ENCODE measurements at places on chromosomes 5 and 9.

GRCh38 chr5:169778622-169779596 lies 141.8 kb downstream of the DOCK2 start:
- no peak for DNase-seq

DNA sequence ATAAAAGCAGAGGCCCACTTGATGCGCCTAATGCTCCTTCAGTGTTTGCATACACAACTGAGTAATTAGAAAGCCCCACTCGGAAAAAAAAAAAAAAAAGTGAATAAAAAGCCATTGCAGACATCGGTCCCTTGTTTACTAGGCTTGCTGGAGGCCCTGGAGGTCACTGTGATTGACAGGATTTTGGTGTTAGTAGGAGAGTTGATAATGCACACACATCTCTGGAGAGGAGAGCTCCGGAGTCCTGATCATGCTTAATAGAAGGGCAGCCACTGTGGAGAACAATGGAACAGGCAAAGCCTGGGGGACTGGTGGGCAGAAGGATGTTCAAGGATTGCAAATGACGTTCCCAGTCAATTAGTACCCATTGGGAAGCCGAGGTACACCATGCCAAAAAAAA lies 152.5 kb downstream of the EFNA5 start:
- DNase-seq, result no peak

DNA sequence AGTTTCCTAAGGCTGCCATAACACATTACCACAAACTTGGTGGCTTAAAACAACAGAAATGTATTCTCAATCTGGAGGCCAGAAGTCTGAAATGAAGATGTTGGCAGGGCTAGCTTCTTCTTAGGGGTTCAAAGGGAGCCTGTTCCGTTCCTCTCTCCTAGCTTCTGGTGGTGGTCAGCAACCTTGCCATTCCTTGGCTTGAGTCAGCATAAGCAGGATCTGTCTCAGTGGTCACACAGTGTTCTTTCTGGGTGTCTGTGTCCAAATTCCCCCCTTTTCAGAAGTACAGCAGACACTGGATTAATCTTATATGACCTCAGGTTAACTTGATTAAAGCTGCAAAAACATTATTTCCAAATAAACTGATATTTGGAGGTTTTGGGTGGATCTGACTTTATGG lies 2.1 kb upstream of the OSMR start:
- DNase-seq, result no peak

DNA sequence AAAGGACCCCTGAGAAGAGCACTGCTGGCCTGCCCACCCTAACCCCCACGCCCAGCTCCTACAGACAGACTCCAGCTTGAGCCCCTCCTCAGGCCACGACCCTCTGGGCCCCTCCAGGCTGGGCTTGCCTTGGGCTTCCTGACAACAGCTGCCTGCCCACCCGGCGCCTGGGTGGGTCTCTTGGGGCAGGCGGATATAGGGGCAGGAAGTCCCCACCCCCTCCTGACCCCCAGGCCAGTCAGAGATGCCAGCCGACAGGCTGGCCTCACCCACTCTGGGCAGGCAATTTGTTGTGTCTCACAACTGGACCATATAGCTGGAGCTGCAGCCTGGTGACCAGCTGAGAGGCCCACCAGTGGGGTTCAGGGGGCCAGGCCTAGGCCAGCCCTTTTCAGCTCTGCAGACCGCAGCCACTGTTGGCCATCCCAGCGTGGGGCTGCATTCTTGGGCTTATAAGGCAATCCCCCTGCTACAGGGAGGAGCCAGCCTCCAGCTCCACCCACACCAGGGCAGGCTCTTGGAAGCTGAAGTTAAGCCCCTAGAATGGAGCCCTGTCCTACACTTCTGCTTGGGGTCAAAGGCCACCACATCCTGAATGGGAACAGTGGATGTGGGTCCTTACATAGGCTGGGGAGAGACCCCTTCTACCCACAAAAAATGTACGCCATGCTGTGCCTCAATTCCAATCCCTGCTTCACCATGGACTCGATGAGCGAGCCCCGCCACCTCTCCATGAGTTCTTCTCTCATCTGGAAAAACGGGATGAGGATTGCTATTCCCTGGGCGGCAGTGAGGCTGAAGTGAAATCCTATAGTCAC lies 2.0 kb downstream of the PDLIM7 start:
- peak; percentile 95 for DNase-seq

GRCh38 chr5:81579262-81579924 lies 171.5 kb downstream of the SSBP2 start:
- DNase-seq, result peak; percentile 33

DNA sequence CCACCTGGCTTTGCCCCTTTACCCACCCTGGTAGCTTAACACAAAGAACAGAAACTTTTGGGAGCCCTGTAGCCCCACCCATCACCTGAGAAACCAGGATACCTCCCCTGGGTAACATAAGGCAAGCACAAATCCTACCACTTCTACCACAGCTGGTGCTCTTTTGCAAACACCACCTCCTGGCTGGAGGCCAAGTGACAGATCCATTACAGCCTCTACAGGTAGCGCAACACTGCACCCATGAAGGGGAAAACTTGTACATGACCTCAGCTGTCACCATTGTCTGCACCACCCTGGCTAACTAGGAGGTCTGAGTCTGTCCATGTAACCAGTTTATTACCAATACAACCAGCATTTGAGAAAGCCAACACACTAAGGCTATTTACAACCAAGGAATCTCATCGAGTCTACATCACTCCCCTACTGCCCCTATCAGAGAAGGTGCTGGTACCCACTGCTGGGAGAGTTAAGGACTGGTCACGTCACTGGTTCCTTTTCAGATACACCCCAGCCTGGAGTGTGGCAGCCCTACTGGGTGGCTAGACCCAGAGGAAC lies 128.6 kb downstream of the PJA2 start:
- no peak for DNase-seq

DNA sequence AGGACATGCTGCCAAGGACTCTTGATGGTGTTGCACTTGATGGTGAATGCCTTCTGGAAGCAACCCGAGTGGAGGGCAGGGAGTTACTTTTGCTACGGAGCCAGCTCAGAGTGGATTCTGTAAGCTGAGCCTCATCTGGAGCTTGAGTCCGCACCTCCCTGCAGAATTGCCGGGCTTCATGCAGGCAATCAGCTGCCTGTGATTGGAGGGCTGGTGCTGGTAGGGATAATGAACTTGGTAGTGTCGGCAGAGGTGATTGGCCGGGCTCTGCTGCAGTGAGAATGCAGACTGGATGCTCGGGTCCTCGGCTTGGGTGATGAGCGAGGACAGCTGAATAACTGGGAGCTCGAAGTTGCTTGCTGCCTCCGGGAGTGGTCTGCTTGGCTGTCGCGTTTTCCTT lies 23.1 kb downstream of the SLC25A25 start:
- DNase-seq, result peak; percentile 94

DNA sequence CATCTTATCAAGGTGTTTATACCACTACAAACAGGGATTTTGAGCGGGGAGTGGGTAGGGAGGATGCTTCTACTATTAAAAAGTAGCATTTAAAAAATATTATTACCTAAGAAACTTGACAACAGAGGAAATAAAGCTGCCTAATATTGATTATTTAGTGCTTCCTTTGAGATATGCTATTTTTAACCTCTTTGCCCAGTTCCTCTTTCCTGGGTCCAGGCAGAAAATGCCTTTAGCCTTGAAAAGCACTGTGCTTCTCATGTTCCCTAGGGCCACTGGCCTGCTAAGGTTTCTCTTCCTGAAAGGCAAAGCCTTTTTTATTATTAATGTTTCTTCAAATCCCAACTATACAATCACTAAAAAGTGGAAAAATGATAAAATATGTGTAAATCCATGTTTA lies 217.2 kb upstream of the HAPLN1 start:
- no peak for DNase-seq

GRCh38 chr5:158543539-158544387 lies 556.0 kb downstream of the EBF1 start:
- peak; percentile 76 for DNase-seq

DNA sequence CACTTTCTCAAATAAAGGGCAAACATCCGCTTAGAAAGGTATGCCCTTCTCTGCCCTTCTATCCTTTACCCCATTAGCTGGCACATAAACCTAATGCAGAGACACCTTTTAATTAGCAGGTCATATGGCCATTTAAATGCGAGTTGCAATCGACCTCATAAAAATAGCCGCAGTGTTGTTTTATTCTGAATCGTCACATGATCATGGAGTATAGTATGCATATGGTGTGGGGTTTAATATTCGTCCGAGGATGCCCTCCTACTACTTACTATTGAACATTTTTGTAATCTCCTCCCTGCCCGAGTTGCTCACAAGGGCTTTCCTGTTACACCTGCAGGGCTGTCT lies 72.0 kb downstream of the PIK3R1 start:
- no peak for DNase-seq

DNA sequence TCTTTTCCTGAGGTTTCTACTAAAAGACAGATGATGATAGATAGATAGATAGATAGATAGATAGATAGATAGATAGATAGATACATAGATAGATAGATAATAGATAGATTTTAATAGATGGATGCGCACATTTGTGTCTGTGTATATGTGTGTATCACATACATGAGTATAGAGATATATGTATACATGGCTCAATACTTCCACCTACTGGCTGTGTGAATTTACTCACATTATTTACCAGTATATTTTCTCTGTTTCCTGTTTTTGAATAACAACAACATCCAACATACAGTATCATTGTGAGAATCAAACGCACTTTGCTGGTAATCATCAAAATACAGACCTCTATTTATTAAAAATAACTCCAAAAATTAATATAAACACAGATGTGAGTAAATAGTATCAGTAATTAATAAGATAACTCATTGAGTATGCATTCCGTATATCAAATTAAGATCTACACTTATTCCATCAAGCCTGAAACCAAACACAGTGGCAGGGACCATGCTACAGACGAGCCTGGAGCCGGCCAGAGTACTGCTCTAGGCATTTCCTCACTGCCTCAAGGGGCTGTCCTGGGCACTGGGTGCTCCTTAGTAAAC lies 338.0 kb downstream of the SEMA5A start:
- DNase-seq, result peak; percentile 74

- peak; percentile 36 for DNase-seq
These were observed 942 bp downstream of the PHF2 start for GRCh38 chr9:93577078-93577974.

GRCh38 chr9:19527663-19528062 lies 118.9 kb downstream of the ACER2 start:
- no peak for DNase-seq

DNA sequence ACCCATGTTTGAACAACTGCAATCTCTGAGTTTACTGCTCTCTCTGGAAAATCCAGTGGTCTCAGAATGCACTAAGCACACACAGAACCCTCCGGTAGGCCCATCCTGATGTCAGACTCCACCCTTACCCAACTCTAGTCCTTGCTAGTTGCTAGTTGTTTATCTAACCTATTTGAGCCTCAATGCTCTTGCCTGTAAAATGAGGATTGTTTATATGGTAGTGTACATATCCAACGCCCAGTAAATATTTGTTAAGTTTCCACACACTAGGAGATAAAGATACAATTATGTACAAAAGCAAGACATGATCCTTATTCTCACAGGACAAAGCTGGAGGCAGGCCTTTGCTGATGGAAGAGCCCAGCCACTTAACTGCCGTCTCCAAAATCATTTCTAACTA lies 192.2 kb downstream of the SPOCK1 start:
- DNase-seq, result no peak

DNA sequence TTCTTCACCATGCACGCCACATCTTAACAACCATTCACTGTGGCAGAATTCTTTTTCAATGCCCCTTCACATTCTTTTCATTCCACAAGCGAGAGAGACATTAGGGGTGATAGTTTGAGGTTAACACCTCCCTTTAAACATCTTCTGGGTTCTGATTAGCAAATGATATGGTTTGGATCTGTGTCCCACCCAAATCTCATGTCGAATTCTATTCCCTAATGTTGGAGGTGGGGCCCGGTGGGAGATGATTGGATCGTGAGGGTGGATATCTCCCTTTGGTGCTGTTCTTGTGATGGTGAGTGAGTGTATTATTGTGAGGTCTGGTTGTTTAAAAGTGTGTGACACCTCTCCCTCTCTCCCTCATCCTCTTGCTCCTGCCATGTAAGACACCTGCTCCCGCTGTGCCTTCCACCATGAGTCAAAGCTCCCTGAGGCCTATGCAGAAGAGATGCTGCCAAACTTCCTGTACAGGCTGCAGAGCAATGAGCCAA lies 46.1 kb upstream of the RAI14 start:
- peak; percentile 17 for DNase-seq

GRCh38 chr5:162429142-162429541 lies 361.6 kb downstream of the GABRG2 start:
- DNase-seq, result no peak
